ENCODE measurements at places on chromosomes 13 and 19. TPM values are rescaled to one million over a fixed set of nuclear protein-coding genes. Genes with fewer than 3 reads are reported as not detected.

CBARP gene
- 1.1 TPM for total RNA-seq

ZNF574 gene
- total RNA-seq: 9.4 TPM

CBLC gene
- 2.9 TPM for total RNA-seq

WTIP gene
- 63.9 TPM for total RNA-seq

PSG7 gene
- not detected for total RNA-seq

GPC6 gene
- 2.4 TPM for total RNA-seq

TMC4 gene
- 116 TPM for total RNA-seq

ZNF787 gene
- total RNA-seq: 37.0 TPM

RGS9BP gene
- total RNA-seq: 7.3 TPM

CALR3 gene
- total RNA-seq: not detected

ANGPTL4 gene
- 13.4 TPM for total RNA-seq

RXFP2 gene
- total RNA-seq: not detected

GRCh38 chr13:79457948-79458347 lies 23.0 kb upstream of the NDFIP2 start:
- DNase-seq: no peak

DNA sequence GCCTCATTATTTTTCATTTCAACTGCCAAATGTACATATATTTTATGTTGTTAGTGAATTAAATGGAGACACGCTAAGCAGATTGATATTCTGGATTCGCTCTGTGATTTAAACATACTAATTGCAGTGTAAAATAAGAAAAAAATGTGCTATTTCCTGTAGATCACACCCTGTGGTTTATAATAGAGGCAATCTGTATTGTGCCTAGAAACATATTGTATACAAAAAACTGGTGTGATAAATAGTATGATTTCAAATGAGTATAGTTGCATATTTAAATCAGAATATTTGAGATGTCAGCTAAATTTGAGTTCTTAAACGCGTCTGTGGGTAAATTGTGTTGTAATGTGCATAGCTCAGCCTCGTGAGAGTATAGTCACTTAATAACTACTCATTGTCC lies 643.9 kb downstream of the TBC1D4 start:
- no peak for DNase-seq

DNA sequence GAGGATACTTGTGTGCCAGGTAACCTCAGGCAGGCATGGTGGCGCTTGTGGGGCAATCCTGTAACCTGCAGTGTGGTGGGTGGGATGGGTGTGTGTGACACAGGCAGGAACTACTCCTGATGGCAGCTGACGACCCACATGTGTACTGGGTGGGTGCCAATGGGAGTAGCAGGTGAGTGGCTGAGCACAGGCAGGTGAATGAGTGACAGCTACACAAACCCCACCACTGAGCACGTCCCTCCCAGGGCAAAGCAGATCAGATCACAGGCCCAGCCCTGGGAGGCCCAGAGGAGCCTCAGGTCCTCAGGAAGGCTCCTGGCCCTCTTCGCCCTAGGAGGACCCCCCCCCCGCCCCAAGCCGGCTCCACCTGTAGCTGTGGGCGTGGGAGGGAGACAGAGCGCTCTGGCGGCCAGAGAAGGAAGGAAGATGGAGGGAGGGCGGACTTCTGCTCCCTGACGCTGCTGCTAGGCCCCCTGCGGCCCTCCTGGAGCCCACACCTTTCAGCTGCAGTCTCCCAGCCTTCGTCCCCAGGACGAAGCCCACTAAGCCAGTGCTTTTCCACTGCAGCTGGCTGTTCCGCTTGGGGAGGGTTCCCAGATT lies 1.3 kb upstream of the ZNF181 start:
- DNase-seq: no peak

- peak; percentile 38 for DNase-seq
Observed at GRCh38 chr19:39412867-39413271, 400 bp downstream of the PLEKHG2 start.

- no peak for DNase-seq
Observed at GRCh38 chr19:9487016-9487415, 11.4 kb downstream of the ZNF560 start.

- DNase-seq: no peak
Observed at GRCh38 chr19:5396096-5396939, 55.7 kb upstream of the PTPRS start.

DNA sequence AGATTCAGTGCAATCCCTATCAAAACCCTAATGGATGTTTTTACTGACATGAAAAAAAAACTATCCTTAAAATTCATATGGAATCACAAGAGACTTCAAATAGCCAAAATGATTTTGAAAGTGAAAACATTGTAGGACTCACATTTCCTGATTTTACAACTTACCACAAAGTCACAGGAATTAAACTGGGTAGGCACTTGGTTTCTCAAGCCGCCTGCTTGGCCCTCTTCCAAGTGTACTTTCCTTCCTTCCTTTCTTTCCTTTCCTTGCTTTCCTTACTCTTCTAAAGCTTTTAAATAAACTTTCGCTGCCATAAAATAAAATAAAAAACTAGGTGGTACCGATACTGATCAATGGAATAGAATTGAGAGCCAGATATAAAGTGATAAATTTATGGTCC lies 21.0 kb upstream of the CD33 start:
- DNase-seq: no peak

GRCh38 chr19:18464646-18465045 lies 26.7 kb upstream of the ISYNA1 start:
- DNase-seq: peak; percentile 87

DNA sequence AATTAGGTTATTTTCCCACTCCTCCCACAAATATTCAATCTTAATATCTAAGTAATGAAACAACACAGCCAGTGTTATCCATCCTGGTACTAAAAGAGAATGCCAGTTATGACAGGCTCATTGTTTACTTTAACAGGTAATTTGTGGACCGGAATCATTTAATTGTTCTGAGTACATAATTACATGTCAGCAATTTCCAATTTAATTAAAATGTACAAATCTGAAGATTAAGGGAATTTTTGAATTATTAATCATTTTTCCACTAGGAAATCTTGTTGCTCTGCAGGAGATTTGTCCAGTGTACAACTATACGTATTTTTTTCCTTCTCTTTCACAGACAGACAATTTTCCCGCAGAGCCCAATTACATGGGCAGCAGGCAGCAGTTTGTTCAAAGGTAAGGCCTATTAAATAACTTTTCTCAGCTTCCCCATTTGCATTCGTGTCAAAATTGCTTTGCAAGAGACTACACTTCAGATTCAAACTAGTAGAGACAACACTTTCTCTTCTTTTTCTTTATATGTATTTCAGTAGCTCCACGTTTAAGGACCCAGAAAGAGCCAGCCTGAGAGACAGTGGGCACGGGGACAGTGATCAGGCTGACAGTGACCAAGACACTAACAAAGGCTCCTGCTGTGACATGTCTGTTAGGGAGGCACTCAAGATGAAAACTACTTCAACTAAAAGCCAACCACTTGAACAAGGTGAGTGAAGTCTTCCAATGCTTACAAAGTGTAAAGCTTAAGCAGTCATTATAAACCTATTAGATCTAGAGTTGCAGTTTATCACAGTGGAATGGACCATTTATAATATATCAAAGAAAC lies 34.8 kb downstream of the PCDH17 start:
- no peak for DNase-seq

GRCh38 chr19:41324921-41325639 lies 15.1 kb downstream of the CCDC97 start:
- DNase-seq: peak; percentile 67

DNA sequence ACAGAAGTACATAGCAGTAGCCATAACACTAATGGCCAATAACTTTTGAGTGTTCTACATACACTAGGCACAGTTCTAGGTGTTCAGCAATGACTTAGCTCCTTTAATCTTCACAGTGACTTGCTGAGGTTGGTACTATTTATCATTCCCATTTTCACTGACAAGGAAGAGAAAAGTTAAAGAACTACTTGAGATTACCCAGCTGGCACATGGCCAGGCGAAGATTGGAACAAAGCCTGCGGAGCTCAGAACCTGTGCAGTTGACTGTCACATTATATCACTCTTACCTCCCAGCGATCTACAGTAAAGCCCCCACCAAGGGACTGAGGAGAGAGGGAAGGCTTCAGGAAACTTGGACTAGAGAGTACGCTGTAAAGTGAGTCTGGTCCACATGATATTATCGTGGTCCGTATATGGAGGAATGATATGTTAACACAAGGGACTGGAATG lies 42.4 kb upstream of the WDFY2 start:
- DNase-seq: no peak

DNA sequence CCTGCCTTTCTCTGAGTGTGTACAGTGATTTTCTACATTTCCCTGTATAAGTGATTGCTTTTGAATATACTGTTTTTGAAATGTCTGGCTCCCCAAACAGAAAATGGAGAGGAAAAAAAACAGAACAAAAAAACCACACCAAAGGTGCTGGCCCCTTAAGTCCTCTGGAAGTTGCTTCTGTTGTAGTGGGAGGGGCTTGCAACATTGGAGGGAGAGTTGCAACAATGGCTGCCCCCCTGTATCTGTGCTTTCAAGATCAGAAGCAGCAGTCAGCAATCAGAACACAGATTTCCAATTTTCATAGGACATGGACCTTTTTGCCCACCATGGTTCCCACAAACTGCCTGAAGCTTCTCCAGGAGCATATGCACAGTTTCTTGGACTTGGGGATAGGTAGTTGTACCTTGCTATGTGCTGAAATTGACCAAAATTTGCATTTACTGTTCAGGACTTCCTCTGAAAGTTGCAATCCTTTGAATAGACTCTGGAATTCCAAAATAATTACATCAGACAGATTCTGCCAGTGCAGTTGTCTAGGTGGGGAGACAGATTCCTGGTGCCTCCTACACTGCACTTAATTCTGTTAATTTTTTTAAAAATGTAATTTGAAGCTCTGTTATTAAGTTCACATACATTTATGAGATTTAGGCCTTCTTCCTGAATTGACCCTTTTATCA lies 13.8 kb downstream of the BIVM start:
- no peak for DNase-seq

GRCh38 chr13:42991898-42992763 lies at the start of gene EPSTI1:
Gene EPSTI1, minus strand, starts transcription at chr13:42992241. Its CDS starts 76 bp downstream, at chr13:42992165.
- DNase-seq: peak; percentile 92

DNA sequence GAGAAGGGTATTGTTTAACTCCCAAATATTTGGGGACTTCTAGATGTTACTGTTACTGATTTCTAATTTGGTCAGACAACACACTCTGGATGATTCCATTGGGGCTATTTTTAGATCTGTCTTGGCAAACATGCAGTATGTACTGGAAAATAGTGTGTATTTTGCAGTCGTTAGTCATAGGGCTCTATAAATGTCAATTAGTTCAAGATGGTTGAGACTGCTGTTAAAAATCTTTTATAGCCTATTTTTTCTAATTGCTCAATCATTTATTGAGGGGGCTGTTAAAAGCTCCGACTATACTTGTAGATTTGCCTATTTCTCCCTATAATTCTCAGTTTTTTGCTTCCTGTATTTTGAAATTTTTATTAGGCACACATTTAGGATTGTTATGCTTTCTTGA lies 31.4 kb downstream of the PPP5C start:
- no peak for DNase-seq

DNA sequence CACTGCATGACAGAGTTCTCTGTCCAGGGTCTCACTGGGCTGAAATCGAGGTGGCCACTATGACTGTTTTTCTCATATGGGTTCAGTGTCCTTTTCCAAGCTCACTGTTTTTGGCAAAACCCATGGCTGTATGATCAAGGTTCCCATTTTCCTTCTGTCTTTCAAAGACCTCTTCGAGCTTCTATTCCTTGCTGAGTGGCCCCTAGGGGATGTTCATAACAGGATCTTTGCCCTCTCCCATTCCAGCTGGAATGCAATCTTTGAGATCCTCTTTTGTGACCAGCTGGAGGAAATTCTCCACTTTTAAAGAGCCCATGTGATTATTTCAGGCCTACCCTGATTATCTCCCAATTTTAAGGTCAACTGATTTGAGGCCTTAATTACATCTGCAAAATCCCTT lies 572.5 kb upstream of the SLC10A2 start:
- no peak for DNase-seq

GRCh38 chr19:38869836-38870607 lies 8.1 kb downstream of the RINL start:
- DNase-seq: peak; percentile 87

- DNase-seq: no peak
Observed at GRCh38 chr13:91086936-91087716, 260.4 kb upstream of the MIR17HG start.

DNA sequence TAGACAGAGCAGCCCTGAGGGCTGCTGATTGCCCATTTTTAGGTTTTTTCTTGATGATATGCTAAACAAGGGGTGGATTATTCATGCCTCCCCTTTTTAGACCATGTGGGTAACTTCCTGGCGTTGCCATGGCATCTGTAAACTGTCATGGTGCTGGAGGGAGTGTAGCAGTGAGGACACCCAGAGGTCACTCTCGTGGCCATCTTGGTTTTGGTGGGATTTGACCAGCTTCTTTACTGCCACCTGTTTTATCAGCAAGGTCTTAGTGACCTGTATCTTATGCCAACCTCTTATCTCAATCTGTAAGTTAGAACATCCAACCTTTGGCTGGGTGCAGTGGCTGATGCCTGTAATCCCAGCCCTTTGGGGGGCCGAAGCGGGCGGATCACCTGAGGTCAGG lies 148.0 kb downstream of the PTPRS start:
- no peak for DNase-seq

DNA sequence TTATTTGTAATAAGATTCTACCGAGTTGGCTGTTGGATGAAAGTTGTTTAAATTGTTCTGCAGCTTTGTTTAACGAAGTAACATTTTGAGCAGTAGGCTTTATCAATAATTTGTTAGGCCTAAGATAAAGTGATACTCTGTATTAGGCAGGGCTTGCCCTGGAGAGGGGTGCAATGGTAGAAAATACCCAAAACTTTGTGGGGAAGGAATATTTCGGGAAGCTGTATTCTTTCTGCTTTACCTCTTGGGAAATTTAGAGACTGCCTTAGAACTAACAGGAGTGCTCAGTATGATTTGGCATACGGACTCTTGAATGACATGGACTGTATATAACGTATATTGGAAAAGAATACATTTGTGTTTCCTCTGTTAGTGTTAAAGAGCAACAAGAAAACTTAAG lies 2.5 kb downstream of the PDS5B start:
- DNase-seq: no peak

- DNase-seq: no peak
Observed at GRCh38 chr13:95406176-95406575, 104.9 kb upstream of the ABCC4 start.

DNA sequence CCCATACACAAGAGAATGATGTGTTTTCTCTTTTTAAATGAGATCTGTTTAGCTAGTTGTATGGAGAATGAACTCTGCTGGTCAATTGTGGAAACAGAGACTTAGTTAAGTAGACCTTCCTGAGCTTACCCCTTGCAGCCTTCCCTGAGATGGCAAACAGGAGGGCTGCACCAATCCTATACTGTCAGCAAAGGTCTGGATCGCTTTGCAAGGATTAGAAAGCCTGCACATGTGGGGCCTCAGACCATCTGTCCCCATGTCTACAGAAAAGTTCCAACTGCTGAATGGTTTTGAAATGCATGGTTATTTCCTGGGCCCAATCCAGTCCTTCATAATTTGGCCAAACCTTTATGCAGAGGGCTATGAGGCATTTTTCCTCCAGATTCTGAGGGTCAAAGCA lies 183.9 kb upstream of the SLC10A2 start:
- no peak for DNase-seq

DNA sequence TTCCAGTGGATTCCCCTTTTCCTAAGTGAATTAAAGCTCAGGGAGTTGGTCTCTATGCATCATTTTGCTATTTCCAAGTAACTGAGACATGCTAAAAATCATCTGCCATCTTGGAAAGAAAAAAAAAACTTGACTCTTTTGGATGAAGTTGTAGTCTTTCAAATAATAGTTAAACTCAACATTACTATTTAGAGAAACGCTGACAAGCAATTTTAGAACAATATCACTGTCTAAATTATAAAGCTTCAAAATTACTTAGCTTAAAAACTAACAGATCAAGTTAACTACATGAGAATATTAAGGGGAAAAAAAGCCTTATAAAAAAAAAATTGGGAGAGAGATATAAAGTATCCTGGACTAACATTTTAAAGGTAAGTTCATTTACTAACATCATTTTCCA lies 68.5 kb downstream of the STOML3 start:
- DNase-seq: no peak
